ENCODE measurements at places on chromosomes 12 and 14. TPM values are rescaled to one million over a fixed set of nuclear protein-coding genes. Genes with fewer than 3 reads are reported as not detected.
A peak's percentile ranks its signal among the peaks of the same experiment; 100 is the strongest.

DNA sequence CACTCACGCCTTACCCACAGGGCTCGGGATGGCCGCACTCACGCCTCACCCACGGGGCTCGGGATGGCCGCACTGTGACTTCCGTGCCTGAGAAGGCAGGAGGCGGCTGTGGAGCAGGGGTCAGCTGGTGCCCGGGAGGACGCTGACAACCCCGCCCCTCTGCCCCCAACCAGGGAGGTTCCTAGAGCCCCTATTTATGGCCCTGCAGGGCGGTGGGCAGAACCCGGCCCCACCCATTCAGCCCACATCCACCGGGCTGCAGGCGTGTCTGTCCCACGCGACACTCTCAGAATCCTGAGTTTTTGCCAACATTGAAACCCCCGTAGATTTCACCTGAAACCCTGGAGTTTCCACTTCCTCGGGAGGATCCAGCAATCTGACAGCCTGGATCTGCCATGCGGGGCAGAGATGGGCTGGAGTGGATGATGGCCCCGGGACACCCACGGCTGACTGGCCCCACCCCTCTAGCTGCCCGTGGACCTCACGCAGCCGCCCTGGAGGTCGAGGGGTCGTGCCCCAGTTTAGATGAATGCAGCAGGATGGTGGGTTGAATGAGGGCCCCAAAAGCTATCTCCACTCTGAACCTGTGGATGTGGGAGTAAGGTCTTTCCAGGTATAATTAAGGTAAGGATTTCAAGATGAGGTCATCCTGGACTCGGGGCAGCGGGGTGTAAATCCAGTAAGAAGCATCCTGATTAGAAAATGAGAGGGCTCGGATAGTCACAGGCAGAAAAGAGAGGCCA, 20.4 kb downstream of the GALNT9 start:
- DNase-seq: no peak

- DNase-seq: no peak
These were observed 57.5 kb upstream of the TMCC3 start for GRCh38 chr12:94707892-94708291.

DNA sequence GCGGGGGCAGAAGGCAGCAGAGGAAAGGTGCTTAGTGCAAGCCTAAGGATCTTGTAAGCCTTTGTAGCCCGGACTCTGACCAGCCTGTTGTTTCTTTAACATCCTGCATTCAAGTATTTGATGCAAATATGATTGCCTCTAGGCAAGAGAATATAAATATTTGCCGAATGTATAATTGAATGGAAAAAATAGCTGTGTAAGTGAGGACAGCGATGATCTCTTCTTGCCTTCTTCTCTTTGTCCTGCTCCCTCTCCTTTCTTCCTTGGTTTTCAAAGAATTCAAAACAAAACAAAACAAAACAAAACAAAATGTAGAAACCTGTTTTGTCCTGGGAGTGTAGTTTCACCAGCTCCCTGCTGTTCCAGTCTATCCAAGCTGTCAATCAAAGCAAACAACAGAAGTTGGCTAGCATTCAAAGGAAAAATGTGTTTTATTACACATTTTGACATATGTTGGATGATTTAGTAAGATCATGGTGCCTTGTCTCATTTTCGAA, 74.9 kb upstream of the CPM start:
- DNase-seq: peak; percentile 14

DNA sequence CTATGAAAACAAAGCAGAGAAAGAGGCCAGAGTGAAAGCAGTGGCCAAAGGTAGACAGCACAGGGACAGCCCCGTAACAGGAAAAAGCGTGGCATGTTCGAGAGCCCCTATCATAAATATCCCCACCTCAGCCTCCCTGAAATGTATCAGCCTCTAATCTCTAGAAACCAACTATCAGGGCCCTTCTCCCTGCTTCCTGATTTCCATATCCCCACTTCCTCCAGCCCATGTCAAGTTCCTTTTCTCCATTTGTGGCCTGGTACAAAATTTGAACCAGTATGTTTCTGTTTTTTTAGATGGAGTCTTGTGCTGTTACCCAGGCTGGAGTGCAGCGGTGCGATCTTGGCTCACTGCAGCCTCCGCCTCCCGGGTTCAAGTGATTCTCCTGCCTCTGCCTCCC, 16.9 kb downstream of the DEPDC4 start:
- DNase-seq: no peak

DNA sequence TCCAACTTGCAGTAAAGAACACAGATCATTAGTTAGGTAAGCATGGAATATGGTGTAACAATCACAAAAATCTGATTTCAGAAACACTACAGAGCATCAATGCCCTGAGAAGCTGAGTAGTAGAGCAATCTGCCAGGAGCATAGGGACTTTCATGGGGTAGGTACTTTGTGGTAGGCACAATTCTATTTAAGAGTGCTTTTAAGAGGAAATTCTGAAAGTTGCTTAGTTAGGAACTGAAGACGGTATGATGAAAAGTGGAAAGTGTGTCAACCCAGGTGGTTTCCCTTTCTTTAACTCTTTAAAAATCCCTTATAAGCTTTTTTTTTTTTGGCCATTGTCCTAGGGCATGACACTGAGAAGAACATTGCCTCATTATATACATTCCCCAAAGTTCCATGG, 535.7 kb upstream of the FBXO33 start:
- no peak for DNase-seq

GRCh38 chr12:133190176-133190575, 8.9 kb downstream of the ZNF268 start:
- DNase-seq: no peak

- DNase-seq: no peak
These were observed 125.0 kb upstream of the ATP2B1 start for GRCh38 chr12:89833337-89834252.

SRGAP1 gene
- 17.9 TPM for total RNA-seq

NRXN3 gene
- total RNA-seq: 13.6 TPM

Data from stomach (tissue), 19 donors.